Right ventricle myocardium superior (tissue), 1 donor: ENCODE measurements at places on chromosomes 5 and 9. TPM values are rescaled to one million over a fixed set of nuclear protein-coding genes. Genes with fewer than 3 reads are reported as not detected.

The CSF2 gene
- total RNA-seq, result not detected

The REEP5 gene
- 112 TPM for total RNA-seq

The NDUFS6 gene
- 126 TPM for total RNA-seq

The FBXW5 gene
- total RNA-seq, result 142 TPM

DNA sequence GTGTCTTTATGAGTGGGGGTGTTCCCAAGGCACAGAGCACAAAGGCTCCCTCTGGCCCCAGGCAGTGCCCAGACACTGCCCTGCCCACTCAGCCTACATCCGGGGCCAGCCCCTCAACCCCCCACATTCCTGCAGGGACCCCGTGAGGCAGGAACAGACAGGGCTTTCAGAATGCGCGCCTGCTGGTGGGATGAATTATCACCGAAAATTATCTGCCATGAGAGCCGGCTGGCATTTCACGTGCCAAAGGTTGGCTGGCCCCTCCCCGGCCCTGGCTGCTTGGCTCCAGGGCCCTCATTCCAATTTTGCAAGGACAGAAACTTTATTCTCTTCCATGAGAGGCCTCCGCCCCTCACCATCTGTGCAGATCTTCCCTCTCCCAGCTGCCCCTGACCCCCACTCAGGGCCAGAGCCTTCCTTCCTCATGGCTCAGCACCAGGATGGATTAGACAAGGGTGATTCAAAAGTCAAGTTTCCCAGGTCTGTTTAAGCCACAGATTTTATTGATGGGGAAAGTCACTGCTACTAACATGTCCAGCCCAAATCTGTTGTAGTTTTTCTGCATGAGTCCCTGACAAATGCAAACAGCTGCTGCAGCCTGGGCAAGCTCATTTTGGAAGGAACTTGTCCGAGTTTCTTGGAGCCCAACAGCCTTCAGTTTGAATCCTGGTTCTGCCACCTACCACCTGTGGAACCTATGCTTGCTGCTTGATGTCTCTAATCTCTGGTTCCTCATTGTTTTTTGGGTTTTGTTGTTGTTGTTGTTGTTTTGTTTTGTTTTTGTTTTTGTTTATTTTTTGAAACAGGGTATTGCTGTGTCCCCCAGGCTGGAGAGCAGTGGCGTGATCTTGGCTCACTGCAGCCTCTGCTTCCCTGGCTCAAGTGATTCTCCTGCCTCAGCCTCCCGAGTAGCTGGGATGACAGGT lies 32.3 kb upstream of the WDR38 start:
- no peak for DNase-seq

GRCh38 chr9:19409401-19410194 lies 789 bp downstream of the ACER2 start:
- DNase-seq, result peak; percentile 64

DNA sequence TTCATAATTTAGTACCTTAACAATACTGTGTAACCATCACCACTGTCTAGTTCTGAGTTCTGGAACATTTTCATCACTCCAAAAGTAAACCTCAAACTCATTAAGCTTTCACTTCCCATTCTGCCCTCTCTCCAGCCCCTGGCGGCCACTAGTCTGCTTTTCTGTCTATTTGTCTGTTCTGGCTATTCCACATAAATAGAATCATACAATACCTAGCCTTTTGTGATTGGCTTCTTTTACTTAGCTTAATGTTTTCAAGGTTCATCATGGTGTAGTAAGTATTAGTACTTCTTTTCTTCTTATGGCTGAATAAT lies 138.7 kb downstream of the RAPGEF6 start:
- DNase-seq, result peak; percentile 38

GRCh38 chr5:38809388-38810359 lies 36.1 kb upstream of the OSMR start:
- peak; percentile 88 for DNase-seq

DNA sequence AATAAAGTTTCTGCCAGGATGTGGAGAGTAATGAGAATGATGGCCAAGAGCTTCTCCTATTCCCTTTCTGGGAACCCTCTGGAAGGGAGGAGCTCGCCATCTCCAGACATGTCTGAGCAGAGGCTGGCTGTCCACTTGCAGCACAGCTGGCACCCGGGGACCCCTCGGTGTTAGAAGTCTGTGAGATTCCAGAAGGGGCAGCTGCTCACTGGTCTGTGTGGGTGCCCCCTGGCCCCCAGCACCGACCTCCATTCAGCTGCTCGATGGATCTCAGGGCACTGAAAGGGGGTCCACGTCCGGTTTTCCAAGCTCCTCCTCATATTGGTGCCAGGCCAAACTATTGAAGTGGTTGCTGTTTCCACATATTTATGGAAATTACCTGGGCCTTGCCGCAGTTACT lies 3.6 kb upstream of the FAM163B start:
- DNase-seq, result no peak

- no peak for DNase-seq
These were observed 172.3 kb downstream of the CARTPT start for GRCh38 chr5:71891406-71891805.

GRCh38 chr9:36891341-36891811 lies 142.7 kb downstream of the PAX5 start:
- DNase-seq, result no peak

- no peak for DNase-seq
These were observed 239.6 kb upstream of the RIOK2 start for GRCh38 chr5:97422678-97423077.
